Midbrain (tissue), 1 donor: ENCODE measurements at places on chromosomes 12 and 14.

GRCh38 chr12:76813265-76813664, 49.4 kb downstream of the ZDHHC17 start:
- no peak for DNase-seq

- DNase-seq = no peak
Observed at GRCh38 chr12:62846491-62846890, 88.5 kb downstream of the PPM1H start.

- no peak for DNase-seq
Observed at GRCh38 chr12:28082096-28082495, 108.2 kb upstream of the CCDC91 start.

GRCh38 chr12:131250028-131250950, 296.6 kb downstream of the ADGRD1 start:
- no peak for DNase-seq

DNA sequence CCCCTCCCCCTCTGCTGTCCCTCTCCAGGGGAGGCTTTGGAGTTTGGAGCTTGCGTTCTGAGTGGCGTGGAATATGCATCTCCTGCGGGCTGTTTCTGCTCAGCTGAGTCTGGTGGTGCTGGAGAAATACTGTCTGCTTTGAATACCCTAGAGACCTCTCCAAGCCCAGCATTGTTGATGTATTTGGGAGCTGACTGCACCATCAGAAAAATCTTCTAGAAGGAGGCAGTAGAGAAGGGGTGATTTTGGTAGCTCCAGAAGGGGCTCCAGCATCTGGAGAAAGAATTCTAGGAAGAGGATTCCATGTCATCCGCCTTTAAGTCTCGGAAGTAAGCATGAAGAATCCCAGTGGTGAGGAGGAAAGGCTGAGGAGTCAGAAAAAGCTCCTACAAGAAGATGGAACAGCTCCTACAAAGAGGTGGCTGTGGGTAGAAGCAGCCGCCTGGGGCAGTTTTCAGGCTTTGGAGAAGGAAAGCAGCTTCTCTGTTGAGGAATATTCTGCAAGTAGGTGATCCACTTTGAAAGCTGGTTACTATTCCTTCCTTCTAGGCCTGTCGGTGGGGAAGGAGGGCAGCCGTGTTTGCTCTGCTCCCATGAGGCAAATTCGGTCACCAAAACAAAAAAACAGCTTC, 9.7 kb downstream of the MLXIP start:
- no peak for DNase-seq

GRCh38 chr12:93447555-93448290, 6.0 kb upstream of the UBE2N start:
- DNase-seq = no peak

DNA sequence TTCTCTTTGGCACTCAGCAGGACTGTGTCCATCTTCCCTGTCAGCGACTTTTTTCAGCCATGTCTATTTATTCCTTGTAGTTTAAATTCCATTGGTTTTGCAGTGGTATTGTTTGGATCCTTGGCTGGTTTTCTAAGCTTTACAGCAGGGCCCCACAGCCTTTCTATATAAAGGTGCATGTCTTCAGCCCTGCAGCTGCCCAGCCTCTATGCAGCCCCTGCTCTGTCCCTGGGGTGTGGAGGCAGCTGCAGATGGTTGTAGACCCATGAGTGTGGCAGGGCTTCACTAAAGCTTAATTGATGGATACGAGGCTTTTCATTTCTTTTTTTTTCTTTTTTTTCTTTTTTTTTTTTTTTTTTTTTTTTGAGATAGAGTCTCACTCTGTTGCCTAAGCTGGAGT, 29.7 kb downstream of the SFSWAP start:
- DNase-seq = no peak

GRCh38 chr14:90578283-90578985, 181.6 kb downstream of the CALM1 start:
- no peak for DNase-seq

DNA sequence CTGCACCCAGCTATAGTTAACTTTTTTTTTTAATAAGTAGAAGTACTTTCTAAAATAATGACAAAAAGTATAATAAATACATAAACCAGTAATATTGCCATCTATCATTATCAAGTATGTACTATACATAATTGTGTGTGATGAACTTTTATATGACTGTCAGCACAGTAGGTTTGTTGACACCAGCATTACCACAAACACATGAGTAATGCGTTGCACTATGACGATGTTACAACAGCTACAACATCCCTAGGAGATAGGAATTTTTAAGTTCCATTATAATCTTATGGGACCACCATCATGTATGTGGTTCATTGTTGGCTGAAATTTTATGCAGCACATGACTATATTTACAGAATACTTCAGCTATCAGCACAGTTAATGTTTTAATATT, 62.9 kb upstream of the VSX2 start:
- no peak for DNase-seq

DNA sequence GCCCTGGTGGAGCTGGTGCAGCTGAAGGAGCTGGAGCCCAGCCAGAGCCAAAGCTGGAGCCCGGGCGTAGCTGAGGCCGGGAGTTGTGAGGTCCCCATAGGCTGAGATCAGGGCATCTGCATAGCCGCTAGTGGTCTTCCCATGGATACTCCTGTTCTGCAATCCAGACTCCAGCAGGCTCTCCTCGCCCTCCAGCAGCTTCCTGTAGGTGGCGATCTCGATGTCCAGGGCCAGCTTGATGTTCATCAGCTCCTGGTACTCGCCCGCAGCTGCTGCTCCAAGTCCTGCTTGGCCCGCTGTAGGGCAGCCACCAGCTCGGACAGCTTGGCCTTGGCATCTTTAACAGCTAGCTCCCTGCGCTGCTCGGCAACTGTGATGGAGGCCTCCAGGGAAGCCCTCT, 966.1 kb downstream of the FSCB start:
- no peak for DNase-seq

GRCh38 chr12:25701290-25701689, 148.2 kb upstream of the LMNTD1 start:
- no peak for DNase-seq

GRCh38 chr12:95150501-95150900, 66.8 kb downstream of the FGD6 start:
- DNase-seq = no peak

DNA sequence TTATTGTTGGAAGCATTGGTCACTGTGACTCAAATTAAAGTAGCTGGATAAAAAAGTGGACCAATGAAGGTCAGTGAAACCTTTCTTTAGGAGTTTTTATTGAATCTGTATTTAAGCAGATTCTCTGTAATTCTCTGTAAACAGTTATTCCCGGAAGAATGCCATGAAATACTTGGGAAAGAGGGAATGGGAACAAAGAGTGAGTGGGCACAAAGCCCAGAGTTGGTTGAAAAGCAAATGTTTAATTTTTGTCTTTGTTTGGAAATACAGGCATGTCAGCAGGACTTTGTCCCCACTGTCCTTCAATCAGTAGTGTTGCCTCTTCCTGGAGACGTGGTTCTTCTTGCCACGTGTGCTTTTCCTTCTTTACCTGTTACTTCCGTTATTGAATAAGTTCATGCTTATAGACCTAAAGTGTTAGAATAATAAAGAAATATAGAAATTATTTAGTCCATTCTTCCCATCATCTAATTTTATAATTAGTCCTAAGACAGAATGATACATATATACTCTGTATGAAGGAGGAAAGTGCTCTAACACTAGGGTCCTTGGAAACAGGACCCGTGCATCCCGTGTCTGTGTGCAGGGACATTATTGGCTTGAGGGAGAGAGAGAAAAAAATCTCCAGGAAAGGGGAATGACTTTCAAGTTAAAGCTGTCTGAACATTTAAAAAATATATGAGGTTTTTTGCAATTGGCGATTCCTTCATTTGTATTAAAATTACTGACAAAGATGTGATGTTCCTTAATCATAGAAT, 2.0 kb upstream of the ANG start:
- DNase-seq = no peak

GRCh38 chr14:99729991-99730875, 46.1 kb downstream of the CYP46A1 start:
- DNase-seq = peak; percentile 45

DNA sequence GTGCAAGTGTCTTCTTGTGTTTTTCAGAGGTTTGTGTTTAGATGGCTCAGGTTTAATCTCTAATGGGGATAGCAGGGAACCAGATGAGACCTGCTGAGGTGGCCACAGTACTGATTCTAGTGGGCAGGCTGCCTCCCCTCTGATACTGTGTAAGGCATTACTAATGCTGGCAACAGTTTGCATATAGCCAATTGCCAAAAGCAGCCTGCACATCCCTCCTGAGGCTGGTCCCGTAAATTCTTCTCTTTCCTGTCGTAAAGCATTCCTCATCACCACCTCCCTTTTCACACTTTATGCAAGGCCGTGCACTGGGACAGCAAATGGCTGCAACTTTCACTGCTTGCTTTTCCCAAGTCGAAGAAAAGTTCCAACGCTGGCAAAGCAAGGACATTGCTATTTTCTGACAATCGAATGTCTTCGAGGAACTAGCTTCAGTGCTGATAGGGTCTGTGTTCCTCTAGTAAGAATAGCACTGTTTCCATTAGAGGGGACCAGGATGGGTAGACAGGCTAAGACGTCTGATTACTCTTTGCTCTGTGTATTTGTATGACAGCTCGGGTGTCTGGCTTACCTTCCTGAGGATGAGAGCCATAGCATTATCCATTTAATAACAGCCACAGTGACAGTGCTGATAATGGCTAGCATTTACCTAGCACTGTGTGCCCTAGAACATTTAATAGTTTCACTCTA, 178.2 kb upstream of the HIF1A start:
- DNase-seq = no peak

DNA sequence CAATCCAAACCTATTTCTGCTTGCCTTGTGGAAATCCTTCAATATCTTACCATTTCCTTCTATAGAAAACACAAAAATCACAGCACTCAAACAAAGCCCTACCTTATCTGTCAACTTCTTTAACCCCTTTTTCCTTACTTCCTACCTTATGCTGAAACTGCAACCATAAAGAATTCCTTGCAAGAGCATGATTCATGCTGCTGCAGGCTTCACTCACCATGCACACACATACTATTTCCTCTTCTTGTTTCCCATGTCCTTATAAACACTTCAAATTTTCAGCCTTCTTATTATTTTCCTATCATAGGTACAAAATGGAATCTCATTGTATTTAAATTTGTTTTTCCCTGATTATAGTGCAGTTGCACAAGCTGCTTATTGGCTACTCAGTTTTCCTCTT, 23.3 kb downstream of the LMNTD1 start:
- no peak for DNase-seq
